ENCODE measurements at places on chromosomes 3 and 15. TPM values are rescaled to one million over a fixed set of nuclear protein-coding genes. Genes with fewer than 3 reads are reported as not detected.

DNA sequence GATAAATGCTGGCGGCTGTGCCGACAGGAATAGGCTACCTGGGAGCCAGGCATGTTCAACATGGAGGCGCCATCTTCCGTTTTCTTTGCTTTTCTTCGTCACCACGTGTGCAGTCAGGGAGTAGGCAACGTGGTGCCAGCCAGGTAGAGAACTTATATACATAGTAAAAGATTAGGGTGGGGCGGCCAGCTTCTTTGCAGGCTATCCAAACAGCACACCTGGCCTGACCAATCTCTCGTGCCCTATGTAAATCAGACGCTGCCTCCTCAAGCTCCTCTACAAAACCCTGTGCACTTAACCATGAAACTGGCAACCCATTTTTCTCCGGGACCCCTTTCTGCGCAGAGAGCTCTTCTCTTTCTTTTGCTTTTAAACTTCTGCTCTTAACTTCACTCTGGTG, 28.6 kb upstream of the OR5K4 start:
- no peaks in the 10 kb centered on the region for H3K36me3 ChIP-seq
- H3K4me1 ChIP-seq: no peaks in the 10 kb centered on the region
- H3K27me3 ChIP-seq: peaks cover 3% of the 10 kb centered on the region

B3GALNT1 gene
- total RNA-seq: 2.6 TPM

DNA sequence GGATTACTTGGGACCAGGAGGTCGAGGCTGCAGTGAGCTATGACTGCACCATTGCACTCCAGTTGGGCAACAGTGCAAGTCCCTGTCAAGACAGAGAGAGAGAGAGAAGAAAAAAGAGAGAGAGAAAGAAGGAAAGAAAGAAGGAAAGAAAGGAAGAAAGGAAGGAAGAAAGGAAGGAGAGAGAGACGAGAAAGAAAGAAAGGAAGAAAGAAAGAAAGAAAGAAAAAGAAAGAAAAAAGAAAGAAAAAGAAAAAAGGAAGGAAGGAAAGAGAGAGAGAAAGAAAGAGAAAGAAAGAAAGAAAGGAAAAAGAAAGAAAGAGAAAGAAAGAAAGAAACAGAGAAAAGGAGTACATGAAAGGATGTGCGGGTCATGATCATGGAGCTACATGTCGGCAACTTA, 80.2 kb downstream of the ATP13A4 start:
- no peak for DNase-seq
- no peaks in the 10 kb centered on the region for H3K27me3 ChIP-seq
- no peak overlapping the region for H3K27ac ChIP-seq
- no peaks in the 10 kb centered on the region for H3K36me3 ChIP-seq

GRCh38 chr15:85763157-85763556, 31.6 kb downstream of the KLHL25 start:
- peak overlapping the region; percentile 2 for H3K4me3 ChIP-seq
- H3K36me3 ChIP-seq: no peaks in the 10 kb centered on the region
- DNase-seq: no peak
- H3K27me3 ChIP-seq: peaks cover 10% of the 10 kb centered on the region
- H3K27ac ChIP-seq: peak overlapping the region; percentile 35

DNA sequence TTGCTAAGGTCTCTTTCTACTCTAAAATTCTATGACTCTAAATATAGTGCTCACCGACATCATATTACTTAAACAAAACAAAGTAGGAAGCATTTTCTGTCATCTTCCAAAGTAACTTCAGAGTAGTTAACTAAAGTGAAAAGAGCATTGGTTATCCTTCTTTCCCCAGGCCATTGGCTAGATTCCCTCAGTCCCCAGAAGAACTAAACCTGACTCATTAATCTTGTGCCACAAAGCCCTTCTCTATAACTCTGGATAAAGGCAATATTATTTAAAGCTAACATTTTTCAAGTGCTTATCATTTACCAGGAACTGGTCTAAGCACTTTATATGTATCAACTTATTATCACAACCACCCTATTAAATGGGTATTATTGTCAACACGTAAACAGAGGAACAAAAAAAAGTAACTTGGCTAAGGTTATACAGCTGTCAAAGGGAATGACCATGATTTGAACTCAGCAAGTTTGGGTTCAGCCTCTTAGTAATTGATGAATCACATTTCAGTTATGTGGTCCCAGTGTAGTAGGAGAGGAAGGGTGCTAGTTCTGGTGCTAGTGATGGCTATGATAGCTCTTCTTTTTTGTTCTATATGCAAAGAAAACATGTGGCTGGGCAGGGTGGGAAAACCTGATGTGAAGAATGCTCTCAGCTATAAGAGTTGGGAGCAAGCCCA, 304.9 kb downstream of the FGF12 start:
- no peaks in the 10 kb centered on the region for H3K36me3 ChIP-seq
- no peak overlapping the region for H3K27ac ChIP-seq
- H3K4me3 ChIP-seq: no peak overlapping the region

CLSTN2 gene
- 3.1 TPM for total RNA-seq

GP9 gene
- not detected for total RNA-seq

GRCh38 chr15:68054628-68055223, 611 bp downstream of the PIAS1 start:
- peak; percentile 92 for DNase-seq
- peak overlapping the region; percentile 97 for H3K27ac ChIP-seq
- no peaks in the 10 kb centered on the region for H3K36me3 ChIP-seq
- H3K4me1 ChIP-seq: peaks cover 16% of the 10 kb centered on the region

GRCh38 chr3:17342119-17342518, 400.3 kb downstream of the TBC1D5 start:
- H3K36me3 ChIP-seq: no peaks in the 10 kb centered on the region
- H3K27me3 ChIP-seq: no peaks in the 10 kb centered on the region
- no peak for DNase-seq
- H3K4me1 ChIP-seq: no peaks in the 10 kb centered on the region

WDR72 gene
- 1.1 TPM for total RNA-seq

C3orf85 gene
- total RNA-seq: not detected

DNA sequence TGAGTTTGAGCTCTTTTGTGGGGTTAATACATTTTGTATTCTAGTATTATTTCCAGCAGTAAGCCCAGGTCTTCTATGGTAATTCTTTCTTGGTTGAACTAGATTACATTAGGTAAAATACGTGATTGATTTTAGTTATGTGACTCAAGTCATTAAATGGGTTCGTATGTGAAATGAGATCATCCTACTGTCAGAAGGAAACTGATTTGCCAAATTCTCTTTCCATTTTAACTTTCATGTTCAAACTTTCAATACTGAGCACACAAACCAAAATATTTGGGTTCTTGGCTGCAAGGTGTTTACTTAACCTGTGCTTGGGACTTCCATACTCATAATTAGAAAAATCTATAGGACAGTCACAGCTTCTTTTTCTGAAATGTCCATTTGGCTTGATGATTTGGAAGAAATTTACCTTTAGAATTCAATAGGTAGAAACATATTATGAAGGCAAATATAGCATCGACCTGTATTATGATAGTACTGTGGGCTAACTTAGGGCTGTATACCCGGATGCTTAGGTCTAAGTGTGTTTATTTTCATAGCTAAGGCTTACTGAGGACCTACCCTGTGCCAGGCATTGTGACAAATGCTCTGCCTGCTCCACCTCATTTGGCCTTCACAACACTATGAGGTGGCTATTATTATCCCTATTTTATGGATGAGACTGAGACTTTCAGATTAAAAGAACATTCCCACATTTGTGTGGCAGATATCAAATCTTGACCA, 631.8 kb upstream of the GRM7 start:
- peaks cover 6% of the 10 kb centered on the region for H3K36me3 ChIP-seq
- H3K4me1 ChIP-seq: no peaks in the 10 kb centered on the region
- no peak overlapping the region for H3K27ac ChIP-seq
- no peak overlapping the region for H3K4me3 ChIP-seq

DNA sequence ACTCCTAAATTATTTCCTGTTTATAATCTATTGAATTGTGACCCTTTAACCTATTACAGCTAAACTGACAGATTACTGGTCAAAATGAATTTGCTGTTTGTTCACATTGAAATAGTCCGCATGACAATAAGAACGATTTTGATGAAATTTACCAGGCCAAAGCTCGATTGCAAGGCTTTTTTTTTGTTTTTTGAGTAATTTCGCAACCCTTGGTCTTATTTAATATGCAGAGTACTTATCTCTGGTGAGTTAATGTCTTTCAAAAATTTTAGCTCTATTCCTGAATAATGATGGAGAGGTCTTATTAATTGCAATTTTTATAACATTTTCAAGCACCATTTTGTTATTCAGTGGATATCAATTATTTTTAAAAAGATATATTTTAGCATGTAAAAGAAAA, 362.4 kb downstream of the OTOL1 start:
- H3K36me3 ChIP-seq: no peaks in the 10 kb centered on the region
- H3K4me1 ChIP-seq: no peaks in the 10 kb centered on the region
- no peaks in the 10 kb centered on the region for H3K27me3 ChIP-seq
- no peak for DNase-seq

TIMP4 gene
- total RNA-seq: not detected

- H3K27ac ChIP-seq: no peak overlapping the region
- no peaks in the 10 kb centered on the region for H3K36me3 ChIP-seq
- DNase-seq: no peak
- H3K4me3 ChIP-seq: no peak overlapping the region
Observed at GRCh38 chr3:185979721-185980121, 41.9 kb upstream of the TRA2B start.

DNA sequence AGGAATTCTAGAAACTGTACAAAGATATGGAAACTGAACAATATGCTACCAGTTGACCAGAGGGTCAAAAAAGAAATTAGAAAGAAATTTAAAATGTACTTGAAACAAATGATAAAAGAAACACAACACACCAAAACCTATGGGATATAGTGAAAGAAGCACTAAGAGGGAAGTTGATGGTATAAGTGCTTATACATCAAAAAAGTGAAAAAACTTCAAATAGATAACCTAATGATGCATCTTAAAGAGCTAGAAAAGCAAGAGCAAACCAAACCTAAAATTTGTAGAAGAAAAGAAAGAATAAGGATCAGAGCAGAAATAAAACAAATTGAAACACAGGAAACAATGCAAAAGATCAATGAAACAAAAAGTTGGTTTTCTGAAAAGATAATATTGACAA, 68.2 kb downstream of the TFDP2 start:
- no peak overlapping the region for H3K27ac ChIP-seq
- no peaks in the 10 kb centered on the region for H3K4me1 ChIP-seq
- peaks cover 19% of the 10 kb centered on the region for H3K36me3 ChIP-seq
- no peaks in the 10 kb centered on the region for H3K27me3 ChIP-seq
- no peak for DNase-seq

SPRED1 gene
- 2.4 TPM for total RNA-seq

DNA sequence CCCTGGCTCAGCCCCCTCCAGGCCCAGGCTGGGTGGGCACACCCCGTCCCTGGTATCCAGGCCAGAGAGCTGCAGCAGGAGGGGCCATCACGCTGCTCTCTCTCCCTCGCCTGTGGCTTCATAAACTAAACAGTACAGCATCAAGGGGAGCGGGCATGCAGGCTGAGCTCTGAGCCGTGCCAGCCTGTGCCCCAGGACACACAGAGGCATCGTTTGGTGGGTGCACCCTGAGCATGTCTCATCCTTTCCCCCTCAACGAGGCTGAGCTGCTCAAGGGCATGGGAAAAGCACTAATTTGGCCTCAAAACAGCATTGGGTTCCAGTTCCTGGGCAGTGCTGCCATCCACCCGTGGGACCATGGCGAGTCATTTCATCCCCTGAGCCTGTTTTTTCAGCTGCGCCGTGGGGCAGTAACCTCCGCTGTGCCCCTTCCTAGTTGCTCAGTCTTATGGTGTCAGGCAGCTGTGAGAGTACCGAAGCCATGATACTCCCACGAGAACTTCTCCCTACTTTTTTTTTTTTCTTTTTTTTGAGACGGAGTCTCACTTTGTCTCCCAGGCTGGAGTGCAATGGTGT, 79.6 kb downstream of the CPN2 start:
- no peaks in the 10 kb centered on the region for H3K36me3 ChIP-seq
- H3K27me3 ChIP-seq: peaks cover 11% of the 10 kb centered on the region
- peaks cover 21% of the 10 kb centered on the region for H3K4me1 ChIP-seq
- H3K4me3 ChIP-seq: no peak overlapping the region
- no peak for DNase-seq

DNA sequence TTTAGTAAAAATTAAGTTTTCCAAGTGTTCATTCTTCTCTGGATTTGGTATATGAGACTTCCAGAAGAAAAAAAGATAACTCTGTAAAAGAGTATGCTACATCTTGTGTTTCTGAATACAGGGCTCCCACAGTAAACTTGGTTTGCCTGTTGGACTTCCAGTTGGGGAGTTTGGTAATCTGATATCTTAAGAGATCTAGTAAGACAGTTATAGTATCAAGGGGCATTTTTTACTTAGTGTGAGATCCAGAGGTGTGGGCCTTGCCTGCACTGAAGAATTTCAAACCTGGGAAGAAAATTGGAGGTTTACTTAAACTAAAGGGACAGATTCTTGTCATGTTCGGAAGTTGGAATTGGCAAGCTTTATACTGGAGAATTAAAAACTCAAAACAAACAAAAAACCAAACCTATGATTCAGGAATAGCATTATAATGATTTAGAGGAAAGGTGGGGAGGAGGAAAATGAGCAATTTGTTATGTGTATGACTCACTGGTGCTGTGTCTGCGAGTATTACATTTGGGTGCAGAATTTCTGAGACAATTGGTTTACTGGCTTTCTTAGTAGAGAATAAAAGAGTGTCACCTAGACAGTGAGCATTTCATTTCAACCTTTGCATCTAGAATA, 58.9 kb upstream of the ULK4 start:
- no peak for DNase-seq
- H3K4me1 ChIP-seq: peaks cover 63% of the 10 kb centered on the region
- peaks cover 8% of the 10 kb centered on the region for H3K27me3 ChIP-seq
- H3K4me3 ChIP-seq: peak overlapping the region; percentile 78
- H3K36me3 ChIP-seq: no peaks in the 10 kb centered on the region
- peak overlapping the region; percentile 83 for H3K27ac ChIP-seq

AZI2 gene
- 54.4 TPM for total RNA-seq

DNA sequence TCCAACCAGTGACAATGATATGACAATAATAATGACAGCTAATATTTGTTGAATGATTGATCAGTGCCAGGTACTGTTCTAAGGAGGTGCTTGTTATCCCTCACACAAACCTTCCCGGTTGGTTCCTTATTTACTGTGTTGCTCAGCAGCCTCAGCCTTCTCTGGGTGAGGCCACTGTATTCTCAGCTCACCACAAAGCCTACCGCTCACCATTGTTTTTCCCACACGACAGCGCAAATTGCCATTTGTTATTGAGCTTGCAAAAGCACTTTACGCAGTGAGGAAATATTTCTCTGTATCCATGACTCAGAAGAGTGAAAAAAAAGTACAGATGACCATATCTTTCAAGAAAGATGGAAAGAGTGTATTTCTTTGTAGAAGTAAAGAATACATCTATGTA, 49.5 kb upstream of the PDZRN3 start:
- no peak overlapping the region for H3K4me3 ChIP-seq
- peaks cover 6% of the 10 kb centered on the region for H3K4me1 ChIP-seq
- no peaks in the 10 kb centered on the region for H3K36me3 ChIP-seq
